ENCODE measurements at places on chromosomes 6 and 20. TPM values are rescaled to one million over a fixed set of nuclear protein-coding genes. Genes with fewer than 3 reads are reported as not detected.
A peak's percentile ranks its signal among the peaks of the same experiment; 100 is the strongest.

CNBD2 gene
- 1.4 TPM for total RNA-seq

DNA sequence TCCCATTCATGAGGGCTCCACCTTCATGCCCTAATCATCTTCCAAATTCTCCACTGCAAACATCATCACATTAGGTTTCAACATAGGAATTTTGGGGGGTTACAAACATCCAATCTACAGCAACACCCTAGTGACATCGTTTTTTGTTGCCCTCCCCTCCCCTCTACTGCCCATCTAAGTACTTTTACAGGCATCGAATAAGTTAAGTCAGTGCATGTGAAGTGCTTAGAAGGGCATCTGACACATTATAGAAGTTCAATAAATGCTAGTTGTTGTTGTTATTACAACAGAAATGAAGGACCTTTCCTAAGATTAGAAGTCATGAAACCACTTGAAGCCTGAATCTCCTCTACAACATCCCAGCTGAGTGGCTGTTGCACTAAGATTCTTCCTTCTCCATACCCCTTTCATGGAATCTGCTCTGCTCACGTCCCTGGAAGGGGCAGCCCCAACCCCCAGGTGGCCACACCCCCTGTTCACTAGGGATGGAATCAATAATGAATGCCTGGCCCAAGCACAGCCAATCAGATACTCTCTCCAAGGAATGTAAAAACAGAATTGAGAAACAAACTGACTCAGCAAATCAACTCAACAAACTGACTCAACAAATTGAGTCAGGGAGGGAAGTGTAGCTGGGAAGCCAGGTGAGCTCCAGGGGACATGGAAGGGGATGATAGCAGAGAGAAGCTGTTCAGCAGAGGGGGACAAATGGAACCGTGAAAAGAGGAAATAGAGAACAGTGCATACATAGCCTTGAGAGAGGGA, 3.9 kb upstream of the LRP11 start:
- no peak for DNase-seq

- DNase-seq: no peak
Measured at GRCh38 chr6:150426198-150426597, 57.4 kb downstream of the IYD start.

AIF1 gene
- total RNA-seq: not detected

- peak; percentile 89 for DNase-seq
Measured at GRCh38 chr20:34249291-34249690, 8.1 kb downstream of the ASIP start.

DNA sequence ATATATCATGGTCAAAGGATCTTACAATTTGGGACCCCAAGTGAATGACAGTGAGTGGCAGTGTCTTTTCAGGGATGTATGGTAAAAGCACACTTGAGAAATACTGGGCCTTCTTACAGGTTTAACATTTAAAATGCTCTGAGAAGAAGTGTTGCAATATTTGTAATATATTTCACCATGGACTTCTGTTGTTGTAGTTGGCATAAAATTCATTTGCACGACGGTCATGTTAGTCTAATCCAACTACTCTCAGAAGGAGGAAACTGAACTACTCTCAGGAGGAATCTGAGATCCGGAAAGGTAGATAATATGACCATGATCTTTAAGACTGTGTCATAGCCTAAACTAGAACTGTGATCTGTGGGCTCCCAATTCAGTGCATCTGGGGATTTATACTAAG, 700.1 kb downstream of the HDGFL1 start:
- DNase-seq: peak; percentile 1

TRIM15 gene
- total RNA-seq: not detected

KIFC1 gene
- total RNA-seq: 98.5 TPM

DNA sequence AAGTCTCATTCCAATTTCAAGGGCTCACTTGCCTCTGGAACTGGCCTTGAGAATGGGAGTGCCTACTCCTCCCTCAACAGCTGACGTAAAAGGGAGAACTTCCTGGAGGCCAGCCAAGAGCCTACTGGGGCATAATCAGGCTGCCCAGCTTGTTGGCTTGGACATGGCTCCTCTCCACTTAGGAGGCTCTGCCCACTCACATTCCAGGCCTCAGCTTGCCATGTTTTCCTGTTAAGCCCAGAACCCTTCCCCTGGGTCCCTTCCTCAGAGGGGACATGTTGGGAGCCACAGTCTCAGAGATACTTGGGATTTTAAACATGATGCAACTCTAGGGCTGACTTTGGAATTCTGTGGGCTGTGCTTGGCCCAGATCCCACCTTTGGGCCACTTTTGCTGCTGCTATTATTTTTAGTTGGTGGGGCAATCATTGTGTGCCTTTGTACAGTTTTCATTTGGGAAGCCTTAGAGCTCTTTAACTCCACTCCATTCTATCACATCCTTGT, 31.5 kb upstream of the ADTRP start:
- DNase-seq: peak; percentile 76

METTL24 gene
- total RNA-seq: not detected

FAM83B gene
- not detected for total RNA-seq

GRCh38 chr20:11352041-11352440, 565.7 kb upstream of the BTBD3 start:
- DNase-seq: no peak

TGM2 gene
- 6.3 TPM for total RNA-seq

GSS gene
- total RNA-seq: 112 TPM

DNA sequence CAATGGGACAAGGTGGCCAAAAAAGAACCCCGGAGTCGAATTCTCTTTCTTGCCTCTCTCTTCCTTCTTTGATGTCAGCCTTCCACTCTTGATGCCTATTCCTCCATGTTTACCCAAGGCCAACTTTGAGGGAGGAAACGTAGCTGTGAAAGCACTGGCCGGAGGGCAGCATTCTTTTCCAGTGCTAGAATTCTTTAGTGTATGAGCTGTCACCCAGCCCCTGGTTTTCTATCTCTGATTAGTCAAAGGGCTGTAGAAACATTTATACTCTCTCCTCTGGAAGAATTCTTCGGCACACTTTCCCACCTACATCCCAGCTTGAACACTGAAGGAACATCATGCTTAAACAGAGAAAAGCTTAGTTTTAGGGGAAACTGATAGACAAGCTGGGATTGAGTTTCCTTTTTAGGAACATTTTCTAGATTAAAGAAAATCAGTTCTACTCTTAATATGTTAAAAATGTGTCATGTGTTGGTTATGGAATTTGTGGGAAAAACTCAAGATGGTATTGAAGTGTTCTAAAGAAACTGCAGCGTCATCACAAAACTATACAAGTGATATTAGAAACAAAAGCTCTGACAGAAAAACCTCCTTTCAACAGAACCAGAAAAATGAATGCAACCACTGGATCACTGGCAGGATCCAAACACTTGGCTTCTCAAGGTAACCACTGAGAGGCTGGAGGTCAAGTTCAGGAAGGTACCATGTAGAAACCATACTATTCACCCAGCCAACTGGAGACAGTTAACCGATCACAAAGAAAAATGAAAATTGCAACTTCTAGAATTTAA, 20.7 kb upstream of the UTRN start:
- DNase-seq: peak; percentile 94

- no peak for DNase-seq
Measured at GRCh38 chr6:20117474-20117873, 94.8 kb downstream of the MBOAT1 start.

GRM4 gene
- not detected for total RNA-seq

FAM184A gene
- total RNA-seq: 0.29 TPM

- DNase-seq: no peak
Measured at GRCh38 chr6:136751522-136751956, 40.7 kb downstream of the MAP3K5 start.

GRCh38 chr6:25016014-25016720, 80.4 kb upstream of the RIPOR2 start:
- peak; percentile 24 for DNase-seq

DNA sequence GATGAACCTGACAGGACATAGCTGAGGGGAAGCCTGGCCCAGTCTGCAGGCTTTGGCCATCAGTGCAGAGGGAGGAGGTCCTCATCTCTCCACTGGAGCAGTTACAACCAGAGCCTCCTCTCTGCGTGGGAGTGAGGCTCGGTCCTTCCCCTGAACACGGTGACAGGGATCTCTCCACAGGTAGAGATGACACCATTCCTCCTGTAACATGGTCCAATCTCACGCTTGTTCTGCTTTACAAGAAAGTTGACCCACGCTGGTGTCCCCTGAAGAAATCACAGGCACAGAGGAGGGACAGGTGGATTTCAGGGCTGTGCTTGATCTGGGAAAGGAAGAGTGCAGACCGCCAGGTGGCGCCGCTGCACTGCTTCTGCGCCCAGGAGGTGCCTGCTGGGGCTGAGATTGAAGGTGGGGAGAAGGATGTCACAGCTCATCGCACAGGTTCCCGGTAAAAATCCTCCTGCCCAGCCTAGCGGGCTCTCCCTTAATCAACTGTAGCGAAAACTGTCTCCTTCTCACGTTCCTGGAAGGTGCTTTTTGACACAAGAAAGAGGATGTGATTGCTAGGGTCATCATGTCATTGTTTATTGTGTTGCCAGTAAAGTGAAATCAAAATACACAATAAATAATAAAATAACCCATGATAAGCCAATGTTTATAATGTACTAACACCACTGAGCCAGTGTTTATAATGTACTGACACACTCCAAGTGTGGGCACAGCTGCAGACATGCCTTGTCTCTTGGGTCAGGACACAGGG, 20.4 kb downstream of the HLA-G start:
- DNase-seq: peak; percentile 31

KIF6 gene
- not detected for total RNA-seq

DNA sequence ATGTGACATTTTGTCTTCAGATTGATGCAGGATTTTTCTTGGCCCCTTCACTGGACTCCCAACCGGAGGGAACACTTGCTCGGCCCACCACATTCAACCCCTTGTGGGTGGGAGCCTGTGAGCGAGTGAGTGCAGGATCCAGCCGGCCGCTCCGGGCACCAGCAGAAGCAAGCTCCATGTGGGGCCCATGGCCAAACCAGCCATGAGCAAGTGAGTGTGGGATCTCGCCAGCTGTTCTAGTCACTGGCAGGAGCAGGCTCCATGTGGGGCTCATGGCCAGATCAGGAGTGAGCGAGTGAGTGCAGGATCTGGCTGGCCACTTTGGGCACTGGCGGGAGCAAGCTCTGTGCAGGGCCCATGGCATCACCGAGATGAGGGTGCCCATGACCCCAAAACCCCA, 42.6 kb downstream of the OSTM1 start:
- no peak for DNase-seq

- DNase-seq: peak; percentile 8
Measured at GRCh38 chr6:166474721-166475565, 92.2 kb upstream of the MPC1 start.

VGLL2 gene
- 0.75 TPM for total RNA-seq

PDYN gene
- total RNA-seq: not detected

DNA sequence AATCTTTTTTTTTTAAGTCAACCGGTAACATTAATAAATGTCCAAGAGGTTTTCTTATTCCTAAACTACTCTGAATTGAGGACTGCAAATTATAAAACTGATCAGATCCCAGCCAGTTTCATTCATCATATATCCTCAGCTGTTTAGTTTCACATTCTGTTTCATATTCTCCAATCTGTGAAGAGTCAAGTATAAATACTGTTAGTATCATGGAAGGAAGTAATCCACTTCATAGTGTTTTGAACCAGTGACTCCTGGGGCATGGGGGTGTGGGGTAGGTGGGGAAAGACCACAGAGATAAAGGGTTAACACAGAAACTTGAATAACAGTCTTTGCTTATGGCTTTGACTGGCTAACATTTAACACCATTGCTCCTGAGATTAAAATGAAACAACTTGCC, 69.9 kb downstream of the FYN start:
- DNase-seq: no peak

DNA sequence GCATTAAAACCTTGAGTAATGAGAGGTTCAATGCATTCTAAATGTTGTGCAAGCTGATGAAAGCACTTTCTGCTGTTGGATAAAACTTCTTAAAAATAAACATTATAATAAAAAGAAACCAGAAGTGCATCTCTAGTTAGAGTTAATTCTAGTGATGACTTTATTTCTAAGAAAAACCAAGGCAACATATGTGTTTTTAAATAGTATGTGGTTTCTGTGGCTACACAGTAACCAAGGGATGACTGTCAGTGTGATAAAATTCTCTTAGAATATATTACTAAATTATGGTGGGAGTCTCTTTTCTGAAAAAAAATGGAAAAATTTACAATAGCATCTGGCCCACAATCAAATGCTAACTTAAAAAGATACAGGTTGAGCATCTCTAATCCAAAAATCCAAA, 117.0 kb downstream of the ME1 start:
- DNase-seq: no peak

PBOV1 gene
- not detected for total RNA-seq

GRCh38 chr20:8879669-8880068, 189.2 kb upstream of the PLCB4 start:
- DNase-seq: no peak

SMPDL3A gene
- total RNA-seq: 10.0 TPM

- DNase-seq: no peak
Measured at GRCh38 chr6:130134582-130134981, 88.2 kb downstream of the SAMD3 start.

- DNase-seq: no peak
Measured at GRCh38 chr6:123821112-123821511, 17.4 kb downstream of the NKAIN2 start.

DNA sequence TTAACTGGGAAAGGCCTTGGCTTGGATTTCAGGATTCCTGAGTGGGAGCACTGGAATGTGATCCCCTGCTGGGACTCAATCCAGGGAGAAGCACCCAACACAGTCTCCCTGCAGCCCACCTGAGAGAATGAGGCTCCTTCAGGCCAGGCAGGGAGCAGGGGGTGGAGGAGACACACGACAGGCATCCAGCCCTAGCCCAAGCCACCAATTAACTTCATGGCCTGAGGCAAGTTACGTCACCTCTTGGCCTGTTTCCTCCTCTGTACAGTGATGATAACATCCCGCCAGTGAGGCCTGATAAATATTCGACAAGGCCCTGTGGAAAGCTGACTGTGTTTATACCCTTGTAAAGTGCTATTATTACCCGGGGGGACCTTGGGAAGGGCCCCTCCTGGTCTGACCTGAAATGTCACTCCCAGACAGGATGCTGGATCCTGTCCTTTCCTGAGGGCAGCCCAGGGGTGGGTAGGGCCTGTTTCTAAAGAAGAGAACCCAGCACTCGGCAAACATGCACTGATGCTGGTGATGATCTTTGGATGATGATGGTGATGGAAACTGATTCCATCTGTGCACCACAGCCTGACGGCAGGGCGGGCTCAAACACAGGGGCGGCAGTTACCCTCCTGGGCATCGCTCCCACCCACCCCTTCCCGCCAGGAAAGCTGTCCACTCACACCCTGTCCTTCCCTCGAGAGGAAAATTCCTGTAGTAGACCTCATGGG, 12.4 kb downstream of the FRS3 start:
- no peak for DNase-seq

- DNase-seq: no peak
Measured at GRCh38 chr6:28522594-28523240, 3.0 kb upstream of the GPX5 start.

TUBB2B gene
- 31.3 TPM for total RNA-seq

All from LHCN-M2 (cell line).